Activated naive CD4-positive, alpha-beta T cell treated with anti-CD3 and anti-CD28 coated beads, Interleukin-2, amount 50 U/mL, for 72 hours (primary cell): ENCODE measurements at places on chromosomes 6 and 20.

DNA sequence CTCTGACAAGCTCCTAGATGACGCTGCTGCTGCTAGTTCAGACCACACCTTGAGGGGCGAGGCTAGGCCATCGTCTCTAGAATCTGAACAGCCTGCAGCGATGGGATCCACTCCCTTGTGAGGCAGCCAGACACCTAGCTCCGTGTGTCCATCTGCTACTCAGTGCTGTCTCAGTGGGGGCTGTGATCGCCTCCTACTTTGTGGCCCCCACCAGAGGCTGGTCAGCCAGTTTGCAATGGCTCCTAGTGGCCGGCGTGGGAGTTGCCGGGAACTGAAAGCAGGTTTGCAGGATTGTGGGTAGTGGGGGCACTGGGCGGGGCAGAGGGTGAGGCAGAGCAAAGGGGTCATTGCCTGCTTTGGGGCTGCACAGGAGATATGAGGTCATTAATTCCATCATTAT is 2.8 kb downstream of the CCN5 start:
- no peak for DNase-seq

DNA sequence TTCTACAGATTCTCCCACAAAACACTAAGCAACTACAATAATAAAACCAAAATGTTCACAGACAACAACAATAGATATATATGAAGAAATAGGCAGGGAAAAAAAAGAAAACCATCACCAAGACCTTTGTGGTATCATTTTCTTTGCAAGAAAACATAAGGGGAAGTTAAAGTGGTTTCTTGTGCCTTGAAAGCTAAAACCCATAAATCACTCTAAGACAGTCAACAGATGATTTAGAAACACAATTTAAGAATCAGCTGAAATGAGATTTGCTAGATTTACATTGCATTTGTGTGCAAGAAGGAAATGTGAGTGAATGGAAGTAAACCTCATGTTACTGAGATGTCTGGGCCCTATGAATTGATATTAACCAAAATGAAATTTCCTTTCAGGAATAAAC is 1265.4 kb upstream of the GJE1 start:
- no peak for DNase-seq

DNA sequence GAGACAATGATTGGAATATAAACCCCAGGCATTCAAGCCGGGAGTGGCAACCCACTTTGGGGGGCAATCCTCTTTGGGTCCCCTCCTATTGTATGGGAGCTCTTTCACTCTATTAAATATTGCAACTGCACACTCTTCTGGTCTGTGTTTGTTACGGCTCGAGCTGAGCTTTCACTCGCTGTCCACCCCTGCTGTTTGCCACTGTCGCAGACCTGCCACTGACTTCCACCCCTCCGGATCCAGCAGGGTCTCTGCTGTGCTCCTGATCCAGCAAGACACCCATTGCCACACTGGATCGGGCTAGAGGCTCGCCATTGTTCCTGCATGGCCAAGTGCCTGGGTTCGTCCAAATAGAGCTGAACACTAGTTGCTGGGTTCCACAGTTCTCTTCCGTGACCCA is 222.8 kb upstream of the MANEA start:
- no peak for DNase-seq

DNA sequence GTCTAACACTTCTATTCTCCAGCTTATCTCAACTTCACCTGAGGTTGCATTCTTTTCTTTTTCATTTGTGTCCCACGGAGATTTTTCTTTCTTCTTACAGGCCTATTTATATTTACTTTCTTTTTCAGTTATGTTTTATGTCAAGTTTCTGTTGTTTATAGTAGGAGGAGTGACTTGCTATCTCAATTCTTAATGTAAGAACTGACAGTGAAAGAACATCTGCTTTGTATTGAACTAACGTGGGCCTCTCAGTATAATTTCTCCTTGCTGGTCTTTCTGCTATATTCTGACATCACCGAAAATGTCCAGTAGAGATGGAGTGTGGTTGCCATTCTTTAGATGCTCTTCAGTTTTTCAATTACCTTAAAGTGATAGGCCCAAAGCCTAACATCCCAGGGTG is 521.7 kb downstream of the EPM2A start:
- DNase-seq, result no peak

DNA sequence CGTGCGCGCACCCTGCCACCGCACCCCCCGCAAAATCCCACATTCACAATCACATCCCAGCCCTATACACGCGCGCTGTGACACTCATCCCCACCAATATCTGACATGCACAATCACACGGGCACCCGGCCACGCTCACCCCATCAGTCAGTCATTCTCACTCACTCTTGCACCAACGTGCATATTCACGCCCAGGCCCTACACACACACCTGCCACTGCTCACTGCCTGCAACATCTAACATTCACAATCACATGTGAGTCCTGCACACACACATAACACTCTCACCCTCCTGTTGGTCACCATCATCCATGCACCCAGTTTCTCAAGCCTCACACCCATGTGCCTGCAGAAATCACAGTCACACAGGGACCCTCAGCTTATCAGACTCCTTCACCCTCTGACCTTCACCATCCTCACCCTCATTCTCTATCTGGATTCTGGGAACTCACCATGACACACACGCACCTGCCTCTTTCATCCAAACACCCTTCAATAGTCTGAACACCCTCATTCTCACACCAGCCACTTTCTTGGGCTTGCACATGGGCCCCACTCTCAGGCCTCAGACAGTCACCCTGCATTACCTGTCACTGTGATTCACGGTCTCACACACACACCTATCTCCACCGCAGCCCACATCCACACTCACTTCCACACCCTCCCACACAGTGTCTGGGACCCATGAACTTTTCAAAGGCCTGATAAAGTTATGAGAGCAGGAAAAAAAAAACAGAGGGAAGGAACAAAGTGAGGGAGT is 748 bp upstream of the ATP9A start:
- no peak for DNase-seq

GRCh38 chr6:18147616-18148015 is 7.3 kb downstream of the TPMT start:
- DNase-seq, result no peak
